ENCODE measurements at places on chromosomes 5 and 9. TPM values are rescaled to one million over a fixed set of nuclear protein-coding genes. Genes with fewer than 3 reads are reported as not detected.

The PDLIM4 gene
- polyA plus RNA-seq = 11.0 TPM

DNA sequence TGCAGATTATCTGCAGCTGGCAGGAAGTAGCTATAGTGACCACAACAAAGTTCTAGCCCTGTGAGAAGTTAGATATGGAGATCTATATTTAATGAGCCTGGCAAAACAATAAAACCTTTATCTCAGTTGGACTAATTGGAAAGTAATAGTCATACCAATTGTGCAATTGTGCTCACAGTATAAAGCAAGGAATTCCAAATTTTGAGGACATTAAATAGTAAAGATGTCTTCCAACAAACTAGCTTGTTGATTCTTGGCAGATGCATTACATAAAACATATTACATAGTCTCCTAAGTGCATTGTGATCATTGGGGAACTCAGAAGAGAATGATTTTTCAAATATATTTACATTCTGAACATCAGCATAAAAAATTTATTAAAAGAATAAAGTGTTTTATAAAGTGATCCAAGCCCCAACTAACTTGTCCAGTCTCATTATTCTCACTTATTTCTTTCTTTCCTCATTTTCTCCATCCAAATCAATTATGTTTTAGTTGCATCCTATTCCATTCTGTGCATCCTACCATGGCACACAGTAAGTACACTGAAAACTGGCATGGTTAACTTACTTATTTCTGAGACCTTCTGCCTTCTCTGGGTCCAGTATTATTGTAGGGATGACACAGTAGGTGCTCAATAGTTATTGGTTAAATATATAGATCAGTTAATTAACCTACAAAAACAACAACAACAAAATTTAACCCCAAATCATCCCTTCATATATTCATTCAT is 977.2 kb upstream of the NUDT12 start:
- no peak for DNase-seq

- DNase-seq = peak; percentile 49
These were observed 69.4 kb downstream of the RAPGEF1 start for GRCh38 chr9:131670247-131671132.

GRCh38 chr9:5459289-5459829 is 9.0 kb downstream of the CD274 start:
- no peak for DNase-seq

DNA sequence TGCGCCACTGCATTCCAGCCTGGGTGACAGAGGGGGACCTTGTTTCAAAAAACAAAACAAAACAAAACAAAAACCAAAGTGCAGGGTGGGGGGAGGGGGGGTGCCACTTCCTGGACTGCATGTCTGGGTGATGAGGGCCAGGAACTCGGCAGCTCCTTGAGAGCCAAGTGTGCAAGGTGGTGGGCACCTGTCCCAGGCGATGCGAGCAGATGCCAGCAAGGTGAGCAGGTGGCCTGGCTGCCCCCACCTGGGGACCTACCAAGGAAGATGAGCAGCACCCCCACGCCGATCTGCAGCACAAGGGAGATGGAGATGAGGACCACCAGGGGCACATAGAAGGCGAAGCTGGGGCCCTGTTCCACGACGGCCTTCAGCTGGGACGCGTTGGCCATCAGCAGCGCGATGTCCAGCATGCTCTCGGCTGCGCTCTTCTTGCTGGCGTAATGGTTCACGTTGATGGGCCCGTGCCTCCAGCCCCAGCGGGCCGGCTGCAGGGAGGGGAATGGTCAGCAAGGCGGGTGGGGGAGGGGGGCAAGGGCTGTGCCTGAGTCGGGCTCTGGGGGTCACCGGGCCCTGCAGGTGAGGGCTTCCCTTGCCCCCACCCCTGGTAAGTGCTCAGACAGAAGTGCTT is 7.8 kb downstream of the NINJ1 start:
- DNase-seq = no peak

The SAXO1 gene
- polyA plus RNA-seq = 0.22 TPM

The TUSC1 gene
- polyA plus RNA-seq = 17.0 TPM

DNA sequence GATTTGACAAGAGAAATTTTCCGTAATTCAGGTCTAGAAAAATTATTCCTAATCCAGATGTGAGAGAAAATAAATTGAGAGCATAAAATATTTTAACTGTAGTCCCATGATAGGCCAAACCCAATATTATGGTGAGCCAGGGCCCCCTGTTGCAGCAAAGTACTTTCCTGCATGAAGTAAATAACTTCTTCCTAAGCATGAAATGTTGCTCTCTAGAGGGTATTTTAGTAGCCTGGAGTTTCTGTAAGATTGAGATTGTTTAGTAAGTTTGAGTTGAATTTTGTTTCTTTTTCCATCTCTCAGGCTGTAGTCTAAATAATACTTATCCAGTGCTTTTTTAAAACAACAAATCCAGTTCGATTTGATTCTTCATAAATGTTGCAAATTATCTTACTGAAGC is 317.5 kb upstream of the MPDZ start:
- DNase-seq = no peak

DNA sequence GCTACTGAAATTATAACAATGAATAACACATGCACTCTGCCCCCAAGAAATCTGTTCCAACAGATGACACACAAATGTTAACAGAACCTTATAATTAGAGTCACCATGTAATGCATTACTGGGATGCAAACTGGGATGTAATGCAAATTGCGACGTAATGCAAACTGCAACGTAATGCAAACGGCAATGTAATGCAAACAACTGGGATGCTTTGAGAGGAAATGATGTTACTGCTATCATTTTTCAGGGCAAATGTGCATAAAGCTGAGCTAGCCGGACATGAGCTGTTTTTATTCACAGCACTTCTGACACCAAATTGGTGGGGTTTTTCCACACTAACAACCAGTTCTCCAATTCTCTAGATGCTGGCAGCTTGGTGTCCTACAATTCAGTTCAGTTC is 117.2 kb downstream of the ADAMTS16 start:
- DNase-seq = no peak

DNA sequence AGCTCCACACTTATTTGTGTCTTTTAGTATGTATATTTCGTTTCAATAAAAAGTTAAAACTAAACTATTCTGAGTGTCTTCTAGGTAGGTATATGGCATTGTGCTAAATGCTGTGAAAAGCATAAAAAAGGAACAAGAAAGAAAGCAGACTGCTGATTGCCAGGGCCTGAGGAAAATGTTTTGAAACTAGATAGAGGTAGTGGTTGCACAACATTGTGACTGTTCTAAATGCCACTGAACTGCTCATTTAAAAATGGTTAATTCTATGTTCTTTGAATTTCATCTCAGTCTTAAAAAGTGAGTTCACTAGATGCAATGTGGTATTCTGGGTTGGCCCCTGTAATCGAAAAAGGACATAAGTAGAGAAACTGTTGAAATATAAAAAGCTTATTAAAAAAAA is 2.6 kb upstream of the ALAD start:
- no peak for DNase-seq

Data from right renal cortex interstitium (tissue), 3 donors.